ENCODE measurements at places on chromosomes 7 and 10.

- DNase-seq: no peak
These were observed 37.4 kb downstream of the RASGEF1A start for GRCh38 chr10:43229208-43230061.

DNA sequence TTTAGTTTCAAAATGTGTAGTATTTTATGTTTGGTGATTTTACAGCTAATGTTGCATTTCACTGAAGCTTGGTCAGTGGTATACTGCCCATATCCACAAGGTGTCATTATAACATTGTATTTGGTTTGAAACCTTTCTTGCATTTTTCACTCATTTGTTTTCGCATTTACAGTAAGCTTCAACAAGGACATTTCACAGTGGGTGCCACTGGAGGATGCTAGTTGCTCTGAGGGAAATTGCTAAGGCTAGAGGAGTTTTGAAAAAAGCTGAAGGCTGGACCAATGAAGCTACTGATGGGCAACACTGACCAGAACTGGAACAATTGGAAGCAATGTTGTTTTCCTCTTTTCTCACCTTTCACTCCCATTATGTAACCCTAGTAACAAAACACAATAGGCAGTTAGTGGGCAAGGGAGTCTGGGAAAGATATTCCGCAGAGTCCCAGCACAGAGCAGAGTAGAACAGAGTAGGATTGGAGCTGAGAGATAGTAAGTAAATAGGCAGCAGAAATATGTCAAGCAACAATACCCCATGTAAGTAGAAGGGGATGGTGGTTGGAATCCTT, 23.6 kb upstream of the SRI start:
- no peak for DNase-seq

DNA sequence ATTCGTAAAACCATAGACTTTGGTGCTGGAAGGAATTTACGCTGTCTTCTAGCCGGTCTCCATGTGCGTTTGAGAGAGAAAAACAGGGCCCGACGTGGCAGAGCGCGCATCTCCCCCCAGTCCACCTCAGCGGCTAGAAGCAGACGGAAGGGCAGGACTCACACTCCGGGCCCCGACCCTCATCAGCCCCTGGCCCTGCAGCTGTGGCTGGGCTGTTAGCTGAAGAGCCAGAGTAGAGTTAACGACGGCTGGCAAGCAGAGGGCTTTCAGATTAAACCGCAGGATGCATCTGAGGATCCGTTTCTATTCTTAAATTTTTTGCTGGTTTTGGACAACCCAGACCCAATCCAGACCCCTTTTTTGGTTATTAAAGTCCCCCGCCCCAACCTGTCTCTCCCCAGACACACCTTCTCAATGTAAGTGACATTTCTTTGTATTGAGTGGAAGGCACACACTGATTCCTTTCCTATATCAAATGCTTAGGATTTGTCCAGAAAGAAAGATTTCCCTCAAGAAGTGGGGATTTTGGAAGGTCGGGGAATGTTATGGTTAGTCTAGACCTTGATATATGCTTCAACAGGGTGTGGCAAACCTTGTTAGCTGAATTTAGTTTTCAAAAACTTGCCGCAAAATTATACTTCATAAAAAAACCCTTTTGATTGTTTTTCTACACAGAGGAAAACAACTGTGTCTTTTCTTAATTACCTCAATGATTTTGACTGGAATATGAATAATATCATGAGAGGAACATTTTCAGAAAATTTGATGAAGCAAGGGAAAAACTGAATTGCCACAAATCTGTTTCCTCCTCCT, 1.7 kb upstream of the TBX20 start:
- no peak for DNase-seq

DNA sequence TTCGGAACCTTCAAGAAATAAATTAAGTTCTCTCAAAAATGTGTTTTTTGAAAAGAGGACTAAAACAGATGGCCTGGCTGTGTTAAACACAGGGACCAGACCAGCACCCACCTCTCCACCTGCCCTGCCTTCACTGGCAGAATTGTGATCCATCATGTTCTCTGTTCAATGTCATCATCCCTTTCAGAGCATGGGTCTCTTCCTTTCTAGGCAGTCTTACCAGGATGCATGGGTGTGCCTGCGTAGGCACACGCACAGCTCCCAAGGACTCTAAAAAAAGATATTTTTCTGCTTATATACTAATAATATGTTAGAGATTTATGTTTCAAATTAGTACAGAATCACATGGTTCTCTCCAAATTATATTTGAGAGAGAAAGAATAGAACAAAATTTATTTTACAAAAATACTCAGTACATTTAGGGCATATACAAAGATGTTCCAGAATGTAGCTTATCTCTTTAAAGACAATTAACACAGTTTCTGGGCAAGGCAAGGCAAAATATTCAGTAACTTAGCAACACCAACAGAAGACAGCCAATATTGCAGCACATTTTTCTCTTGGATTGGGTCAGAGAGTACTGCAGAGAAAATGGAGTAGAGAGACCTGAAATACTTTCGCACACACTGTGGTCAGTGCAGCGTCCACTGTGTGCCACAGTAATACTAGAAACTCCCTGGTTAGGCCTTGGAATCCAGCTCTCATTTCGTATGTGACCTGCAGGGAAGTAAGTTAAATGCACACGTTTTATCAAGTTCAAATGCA, 52.8 kb downstream of the EGFR start:
- no peak for DNase-seq

GRCh38 chr7:148964483-148965267, 63.6 kb downstream of the PDIA4 start:
- DNase-seq: no peak

GRCh38 chr7:115273139-115273772, 351.4 kb downstream of the MDFIC start:
- no peak for DNase-seq

DNA sequence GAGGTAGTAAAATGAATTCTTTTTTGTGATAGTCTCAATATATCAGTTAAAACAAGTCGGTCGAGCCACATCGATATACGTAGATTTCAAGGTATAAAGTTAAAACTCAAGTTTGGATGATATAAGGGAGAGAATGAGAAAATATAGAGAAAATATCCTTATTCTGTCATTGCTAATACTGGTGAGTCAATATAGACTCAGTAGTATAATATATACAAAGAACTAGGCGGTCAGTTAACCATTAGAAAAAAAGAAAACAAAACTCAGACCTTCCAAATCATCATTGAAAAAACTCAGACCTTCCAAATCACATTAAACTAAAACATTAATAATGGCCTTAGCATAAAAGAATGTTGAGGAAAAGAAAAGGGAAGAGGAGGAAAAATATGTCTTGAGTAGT, 817.1 kb upstream of the IGFBP3 start:
- no peak for DNase-seq

DNA sequence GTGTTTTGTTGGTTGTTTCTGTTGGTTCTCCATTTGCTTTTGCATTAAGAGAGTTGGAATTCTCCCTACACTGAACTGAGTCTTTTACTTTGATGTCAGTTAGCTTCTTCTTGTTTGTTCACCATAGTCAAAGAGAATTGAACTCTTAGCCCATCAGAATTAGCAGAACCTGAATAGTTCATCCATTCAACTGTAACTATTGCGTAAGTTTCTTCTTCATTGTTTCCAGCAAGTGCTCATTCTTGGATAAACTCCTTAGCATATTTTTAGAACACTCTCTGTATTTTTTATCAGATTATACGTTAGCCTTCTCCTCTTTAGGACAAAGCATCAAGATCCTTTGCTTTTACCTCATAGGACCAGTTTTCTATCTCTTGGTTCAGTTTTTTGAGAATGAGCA, 128.4 kb upstream of the RAB11FIP2 start:
- no peak for DNase-seq

DNA sequence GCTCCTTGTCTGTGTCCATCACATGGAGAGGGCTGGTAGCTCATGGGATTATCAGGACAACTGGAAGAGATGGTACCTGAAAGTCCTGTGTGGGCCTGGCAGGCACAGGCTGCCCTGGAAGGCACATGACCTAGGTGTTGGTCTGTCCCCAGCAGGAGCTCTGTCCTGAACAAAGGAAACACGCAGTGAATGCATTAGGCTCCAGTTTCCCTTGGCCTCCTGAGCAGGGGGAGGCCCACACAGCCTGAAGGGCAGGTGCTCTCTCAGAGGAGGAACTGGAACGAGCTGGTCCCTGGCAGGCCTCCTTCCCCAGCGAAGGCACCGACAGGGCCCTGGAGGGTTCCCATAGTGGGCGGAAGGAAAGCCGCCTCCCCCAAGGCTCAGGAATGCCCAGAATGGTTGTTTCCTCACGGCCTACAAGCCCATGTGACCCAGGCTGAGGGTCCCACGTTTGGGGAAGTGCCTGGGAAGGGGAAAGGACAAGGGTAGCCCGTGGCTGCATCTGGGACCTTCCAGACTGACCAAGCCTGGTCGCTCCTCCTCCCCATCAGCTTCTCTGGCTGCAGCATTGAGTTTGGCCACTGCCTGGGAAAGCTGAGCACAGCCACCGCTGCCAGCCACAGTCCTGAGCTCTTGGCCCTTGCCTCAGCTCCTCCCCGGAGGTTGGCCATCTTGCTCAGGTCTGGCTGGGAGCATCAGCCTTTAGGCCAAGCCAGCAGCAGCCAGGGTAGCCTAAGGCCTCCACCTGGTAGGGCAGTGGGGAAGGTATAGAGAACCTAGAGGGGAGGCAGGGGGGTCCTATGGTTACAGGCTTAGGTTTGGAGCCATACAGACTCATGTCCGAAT, 21.8 kb downstream of the CXCL12 start:
- no peak for DNase-seq

DNA sequence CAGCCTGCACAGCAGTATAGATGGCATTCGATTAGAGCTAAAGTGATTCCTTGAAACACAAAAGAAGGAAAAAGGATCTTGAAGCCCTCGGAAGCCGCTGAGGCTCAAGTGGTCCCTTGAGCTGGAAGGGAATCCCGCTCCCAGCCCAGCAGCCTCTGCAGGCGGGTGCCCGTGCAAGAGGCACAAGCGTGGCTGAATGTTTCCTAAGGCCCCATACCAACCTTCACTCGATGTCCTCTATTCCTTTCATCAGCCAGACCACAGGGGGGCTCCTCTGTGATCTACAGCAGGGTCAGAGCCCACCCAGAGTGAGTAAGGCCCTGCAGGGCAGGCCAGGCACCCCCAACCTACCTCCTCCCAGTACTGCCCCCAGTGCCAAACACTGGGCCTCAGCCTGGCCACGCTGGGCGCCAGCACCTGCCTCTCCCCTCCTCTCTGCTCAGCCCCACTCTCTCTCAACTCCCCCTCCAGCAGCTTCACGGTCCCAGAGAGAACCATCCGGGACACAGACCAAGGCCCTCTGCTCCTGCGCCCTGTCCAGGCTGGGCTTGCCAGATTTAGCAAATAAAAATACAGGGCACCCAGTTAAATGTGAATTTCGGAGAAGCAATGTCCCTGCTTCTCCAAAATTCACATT, 30.5 kb downstream of the EBF3 start:
- no peak for DNase-seq

DNA sequence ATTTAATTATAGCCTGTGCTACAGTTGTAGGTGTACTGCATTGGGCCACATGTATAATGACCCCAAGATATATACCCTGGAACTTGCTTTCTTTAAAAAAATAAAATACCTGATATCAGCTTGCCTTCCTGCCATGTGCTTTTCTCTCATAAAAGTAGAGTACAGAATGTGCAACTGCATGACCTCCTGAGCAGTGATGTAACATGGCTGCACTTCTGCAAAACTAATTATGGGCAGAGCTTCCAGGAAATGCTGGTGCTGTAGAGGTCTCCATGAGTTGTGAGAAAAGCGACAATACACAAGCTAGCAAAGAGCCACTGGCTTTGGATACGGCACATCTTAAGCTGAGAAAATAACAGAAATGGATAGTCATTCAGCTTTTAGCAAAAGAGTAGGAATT, 6.5 kb upstream of the ERLIN1 start:
- DNase-seq: no peak

- DNase-seq: no peak
These were observed 32.9 kb downstream of the RNF32 start for GRCh38 chr7:156673454-156673853.

DNA sequence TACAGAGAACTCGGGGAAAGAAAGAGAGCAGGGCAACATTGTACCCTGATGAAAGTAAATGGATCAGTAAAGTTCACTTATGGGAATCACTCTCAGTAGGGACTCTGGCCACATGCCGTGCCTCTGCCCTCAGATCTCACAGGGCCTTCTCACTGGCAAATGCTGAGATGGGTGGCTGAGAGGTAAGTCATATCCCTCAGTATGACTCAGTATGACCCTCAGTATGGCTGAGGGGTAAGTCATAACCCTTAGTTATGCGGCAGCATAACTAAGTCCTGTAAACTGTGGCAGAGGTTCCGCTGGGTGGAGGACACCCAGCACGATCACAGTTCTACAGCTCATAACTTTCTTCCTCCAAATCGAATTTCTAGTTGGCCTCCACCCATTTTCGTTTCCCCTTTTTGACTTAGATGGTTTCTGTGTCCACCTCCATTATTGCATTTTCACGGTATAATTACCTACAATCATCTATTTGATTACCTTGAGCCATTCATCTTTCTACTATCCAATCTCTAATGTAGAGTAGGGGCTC, 26.5 kb upstream of the WNT16 start:
- DNase-seq: peak; percentile 54

GRCh38 chr10:67853512-67853911, 15.5 kb upstream of the DNAJC12 start:
- DNase-seq: no peak

DNA sequence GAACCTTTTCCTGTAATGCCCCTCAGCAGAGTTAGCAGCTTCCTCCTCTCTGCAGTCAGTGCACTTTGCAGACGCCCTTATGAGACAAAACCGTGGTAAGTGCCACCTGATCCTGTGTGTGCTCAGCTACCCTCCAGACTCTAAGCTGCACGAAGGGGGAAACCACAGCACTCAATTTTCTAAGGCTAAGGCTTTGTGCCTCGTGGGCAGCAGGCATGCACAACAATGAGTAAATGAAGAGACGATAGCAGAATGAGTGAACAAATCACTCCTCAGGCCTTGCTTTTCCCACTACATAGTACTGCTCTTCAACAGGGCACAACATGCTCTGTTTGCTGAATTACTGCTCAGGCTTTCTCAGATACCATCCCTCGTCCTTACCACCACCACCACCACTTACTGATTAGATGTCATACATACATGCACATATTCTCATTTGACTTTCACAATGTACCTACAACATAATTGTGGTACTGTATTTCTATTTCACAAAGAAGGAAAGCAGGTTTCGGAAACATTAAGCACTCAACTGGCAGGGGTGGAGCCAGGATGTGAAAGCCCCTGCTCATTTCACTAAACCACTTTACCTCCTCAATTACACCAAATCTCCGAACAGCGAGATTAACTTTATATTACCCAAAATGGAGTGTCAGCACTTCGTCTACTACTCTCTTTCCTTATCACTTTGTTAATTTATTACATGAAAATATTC, 85.4 kb downstream of the ICA1 start:
- DNase-seq: no peak

DNA sequence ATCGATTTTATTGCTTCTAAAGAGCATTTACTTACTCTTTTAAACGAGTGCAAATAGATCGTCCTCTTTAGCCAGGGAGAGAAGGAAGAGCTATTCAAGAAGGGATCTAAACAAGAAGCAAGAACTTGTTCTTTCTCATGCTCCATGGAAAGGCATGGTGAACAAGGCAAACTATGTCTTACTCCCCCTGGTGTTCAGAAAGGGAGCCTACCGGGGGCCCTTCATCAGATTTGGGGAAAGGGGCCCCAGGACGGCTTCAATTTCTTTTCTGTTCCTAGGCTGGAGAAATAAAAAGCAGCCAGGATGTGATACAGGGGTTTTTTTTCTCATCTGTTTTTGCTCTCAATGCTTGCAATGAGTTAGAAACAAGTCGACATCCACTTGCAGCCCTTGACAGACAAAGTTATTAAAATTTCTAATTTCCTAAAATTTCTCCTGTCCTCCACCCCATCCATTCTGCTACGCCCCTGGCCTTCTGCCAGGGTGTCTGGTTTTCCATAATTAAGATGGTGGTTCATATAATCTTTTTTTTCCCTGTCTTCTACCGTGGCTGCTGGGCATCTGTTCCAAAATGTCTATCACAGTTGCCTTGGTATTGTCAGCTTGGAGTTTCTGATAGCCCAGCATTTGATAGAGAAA, 214.4 kb downstream of the CREB5 start:
- DNase-seq: peak; percentile 36

Measured in H54 (cell line).